Glutamatergic neuron (in vitro differentiated cells): ENCODE measurements at places on chromosomes 3 and 15.

DNA sequence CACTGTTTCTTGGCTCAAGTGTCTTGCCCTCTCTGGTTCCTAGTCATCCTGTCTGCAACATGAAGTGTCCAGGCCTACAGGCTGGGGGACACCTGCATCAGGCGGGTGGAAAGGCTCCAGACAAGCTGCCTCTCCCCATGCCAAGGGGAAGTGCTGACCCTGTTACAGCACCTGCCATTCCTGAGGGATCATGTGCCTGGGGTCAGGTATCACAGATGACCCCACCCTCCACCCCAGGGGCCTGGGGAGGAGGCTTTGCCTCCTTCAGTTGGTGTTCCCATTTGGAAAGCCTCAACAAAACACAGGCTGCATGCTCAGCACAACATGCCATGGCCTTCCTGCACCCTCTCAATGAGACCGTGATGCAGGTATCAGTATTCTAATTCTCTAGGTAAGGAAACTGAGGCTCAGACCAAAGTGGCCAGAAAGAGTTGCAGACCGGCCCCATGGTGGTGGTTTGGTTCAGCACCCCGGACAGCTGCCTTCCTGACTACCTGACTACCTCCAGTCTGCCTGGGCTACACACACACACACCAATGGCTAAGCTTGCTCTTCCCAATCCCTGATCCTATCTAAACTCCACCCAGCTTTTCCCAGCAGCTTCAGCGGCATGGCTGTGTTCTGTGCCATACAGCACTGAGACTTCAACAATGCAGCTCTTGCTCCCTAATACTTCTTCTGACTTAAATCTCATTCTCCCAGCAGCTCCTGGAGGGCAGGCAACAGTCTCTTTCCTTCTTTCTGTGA lies 69.7 kb upstream of the LINGO1 start:
- DNase-seq = no peak

DNA sequence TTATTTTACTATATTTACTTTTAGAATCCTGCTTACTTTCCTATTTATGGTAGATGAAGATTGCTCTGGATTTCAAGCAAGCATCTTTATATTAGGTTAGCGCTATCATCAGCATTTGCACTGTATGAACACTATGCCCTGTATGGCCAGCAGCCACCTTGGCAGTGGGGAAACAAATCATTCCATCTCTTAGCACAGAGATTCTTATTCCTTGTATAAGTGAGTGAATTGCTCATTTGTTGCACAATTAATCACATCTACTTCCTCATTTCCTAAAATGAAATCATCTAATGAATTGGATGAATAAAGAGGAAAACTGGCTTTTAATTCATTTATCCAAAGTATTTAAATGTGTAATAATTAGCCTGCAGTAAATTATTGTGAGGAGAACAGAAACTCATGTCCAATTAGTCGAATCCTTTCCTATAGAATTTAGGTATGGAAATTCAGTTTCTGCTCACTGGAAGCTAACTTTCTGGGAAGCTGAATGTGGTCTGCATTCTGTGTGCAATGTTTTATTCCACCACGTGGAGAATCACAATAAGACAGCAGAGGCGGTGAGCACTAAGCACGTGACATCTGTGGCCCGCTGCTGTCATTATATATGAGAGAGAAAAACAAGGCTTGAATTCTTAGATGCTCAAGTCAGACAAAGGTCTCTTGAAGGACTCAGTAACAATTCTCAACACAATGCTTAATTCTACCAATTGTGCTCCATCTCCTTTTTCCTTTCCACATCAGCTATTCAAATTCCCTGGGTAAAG lies 93.4 kb downstream of the PEX5L start:
- no peak for DNase-seq

DNA sequence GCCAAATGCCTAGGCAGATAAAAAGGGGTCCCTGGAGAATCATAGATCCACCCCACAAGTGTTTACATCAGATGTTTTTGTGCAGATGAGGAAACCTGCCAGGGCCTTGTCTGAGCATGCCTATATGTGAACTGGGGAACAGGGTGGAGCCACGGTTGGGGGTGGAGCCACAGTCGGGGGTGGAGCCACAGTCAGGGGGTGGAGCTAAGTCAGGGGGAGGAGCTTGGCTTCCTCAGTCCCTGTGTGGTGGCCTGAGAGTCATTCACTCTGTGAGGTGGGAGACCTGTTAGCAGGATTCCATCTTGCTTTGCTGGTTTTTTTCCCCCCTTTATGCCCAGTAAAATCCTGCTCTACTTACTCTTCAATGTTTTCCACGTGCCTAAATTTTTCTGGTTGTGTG lies 57.8 kb upstream of the TGFBR2 start:
- peak; percentile 21 for DNase-seq

DNA sequence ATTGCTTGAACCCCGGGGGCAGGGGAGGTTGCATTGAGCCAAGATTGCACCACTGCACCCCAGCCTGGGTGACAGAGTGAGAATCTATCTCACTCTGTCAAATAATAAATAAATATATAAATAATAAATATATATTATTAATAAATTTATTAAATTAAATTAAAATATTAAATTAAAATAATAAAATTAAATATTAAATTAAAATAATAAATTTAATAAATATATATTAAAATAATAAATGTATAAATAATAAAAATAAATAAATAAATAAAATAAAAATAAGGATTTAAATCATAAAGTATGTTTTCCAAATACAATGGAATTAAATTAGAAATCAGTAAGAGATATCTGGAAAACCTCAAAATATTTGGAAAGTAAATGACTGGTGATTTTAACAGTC lies 43.3 kb downstream of the ATOSA start:
- no peak for DNase-seq

DNA sequence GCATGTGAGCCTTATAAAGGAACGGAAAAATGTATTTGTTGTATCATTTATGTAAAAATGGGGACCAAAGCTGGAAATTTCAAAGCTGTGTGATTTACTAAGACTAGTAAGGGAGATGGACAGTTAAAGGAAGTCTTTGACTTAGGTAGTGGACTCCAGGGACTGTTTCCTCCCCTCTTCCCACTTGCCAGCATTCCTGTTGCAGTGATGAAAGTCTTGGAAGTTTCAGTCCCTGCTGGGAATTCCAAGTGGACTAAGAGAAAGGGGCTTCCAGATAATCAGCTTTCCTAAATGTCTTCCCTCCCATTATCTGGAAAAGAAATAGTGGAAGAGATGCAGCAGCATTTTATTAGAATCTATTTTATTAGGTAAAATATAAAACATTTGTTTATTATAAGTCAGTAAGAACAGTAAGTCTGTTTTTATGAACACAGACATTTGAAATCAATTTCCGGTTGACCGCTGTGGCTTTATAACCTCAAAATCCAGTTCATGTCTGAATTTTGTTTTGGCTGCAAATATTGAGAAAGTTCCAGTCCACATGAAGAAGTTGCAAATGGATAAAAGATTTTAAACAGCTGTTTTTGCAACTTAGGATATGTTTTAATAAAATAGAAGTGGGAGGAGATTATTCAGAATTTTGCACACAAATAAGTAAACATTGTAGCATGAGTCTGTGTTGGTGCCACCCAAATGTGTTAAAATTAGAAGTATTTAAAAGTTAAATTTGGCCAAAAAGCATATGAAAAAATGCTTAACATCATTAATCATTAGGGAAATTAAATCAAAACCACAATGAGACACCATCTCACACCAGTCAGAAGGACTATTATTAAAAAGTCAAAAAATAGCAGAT lies 141.8 kb downstream of the IL20RB start:
- DNase-seq = no peak
